ENCODE measurements at places on chromosomes 5 and 9.

DNA sequence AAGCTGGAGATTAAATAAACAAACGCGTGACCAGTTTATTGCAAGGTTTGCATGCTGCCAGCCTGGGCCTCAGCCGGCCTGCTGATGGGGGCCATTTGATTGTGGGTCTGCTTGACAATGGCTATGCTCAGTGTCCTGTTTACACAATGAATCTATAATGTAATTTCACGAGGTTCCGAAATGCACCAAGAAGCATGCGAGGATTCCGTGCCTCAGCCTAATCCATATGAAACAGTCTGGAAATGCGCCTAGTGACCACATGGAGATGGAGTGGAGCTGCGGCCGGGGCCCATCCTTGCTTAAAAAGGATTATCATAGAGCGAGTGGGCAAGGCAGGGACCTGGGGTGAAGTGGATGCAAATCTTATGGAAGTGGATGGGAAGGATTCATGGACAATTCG is 382.4 kb downstream of the CDK5RAP2 start:
- DNase-seq: no peak

- DNase-seq: no peak
Measured at GRCh38 chr5:15587916-15588315, 87.9 kb downstream of the FBXL7 start.

DNA sequence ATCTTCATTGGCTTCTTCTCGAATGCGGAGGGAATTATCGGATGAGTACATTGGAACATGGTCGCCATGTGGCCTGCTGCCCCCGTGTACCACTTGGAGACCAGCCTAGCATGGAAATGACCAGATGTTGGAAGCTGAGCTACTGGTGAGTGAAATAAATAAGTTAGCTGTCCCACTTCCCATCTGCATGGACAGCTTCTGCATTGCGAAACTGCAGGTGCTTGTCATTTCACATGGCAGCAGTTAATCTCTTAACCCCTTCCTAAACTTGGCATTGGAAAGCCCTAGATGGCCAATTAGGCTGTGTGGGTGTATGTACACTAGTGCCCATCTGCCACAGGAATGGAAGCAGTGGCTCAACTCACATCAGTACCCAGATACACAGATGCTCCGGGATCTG is 246.6 kb upstream of the IL12B start:
- no peak for DNase-seq

DNA sequence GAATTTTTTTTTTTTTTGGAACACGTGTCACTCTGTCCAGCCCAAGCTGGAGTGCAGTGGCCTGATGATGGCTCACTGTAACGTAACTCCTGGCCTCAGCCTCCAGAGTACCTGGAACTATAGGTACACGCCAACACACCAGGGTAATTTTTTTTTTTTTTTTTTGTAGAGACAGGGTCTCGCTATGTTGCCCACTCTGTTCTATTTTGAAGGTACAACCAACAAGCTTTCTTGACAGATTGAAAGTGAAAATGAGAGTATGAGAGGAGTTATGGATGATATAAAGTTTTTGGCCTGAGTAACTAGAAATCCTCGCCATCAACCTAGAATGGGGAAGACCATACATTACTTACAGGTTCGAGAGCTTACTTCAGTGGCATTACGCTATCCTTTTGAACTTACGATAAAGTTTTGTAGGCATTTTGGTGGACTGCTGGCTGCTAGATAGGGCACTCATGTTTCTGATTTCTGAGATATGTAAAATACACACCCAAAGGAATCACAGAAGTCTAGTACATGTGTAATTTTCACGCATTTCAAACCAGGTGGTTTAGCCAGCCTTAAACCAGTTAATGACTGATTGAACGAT is 806 bp upstream of the CDC42SE2 start:
- no peak for DNase-seq

DNA sequence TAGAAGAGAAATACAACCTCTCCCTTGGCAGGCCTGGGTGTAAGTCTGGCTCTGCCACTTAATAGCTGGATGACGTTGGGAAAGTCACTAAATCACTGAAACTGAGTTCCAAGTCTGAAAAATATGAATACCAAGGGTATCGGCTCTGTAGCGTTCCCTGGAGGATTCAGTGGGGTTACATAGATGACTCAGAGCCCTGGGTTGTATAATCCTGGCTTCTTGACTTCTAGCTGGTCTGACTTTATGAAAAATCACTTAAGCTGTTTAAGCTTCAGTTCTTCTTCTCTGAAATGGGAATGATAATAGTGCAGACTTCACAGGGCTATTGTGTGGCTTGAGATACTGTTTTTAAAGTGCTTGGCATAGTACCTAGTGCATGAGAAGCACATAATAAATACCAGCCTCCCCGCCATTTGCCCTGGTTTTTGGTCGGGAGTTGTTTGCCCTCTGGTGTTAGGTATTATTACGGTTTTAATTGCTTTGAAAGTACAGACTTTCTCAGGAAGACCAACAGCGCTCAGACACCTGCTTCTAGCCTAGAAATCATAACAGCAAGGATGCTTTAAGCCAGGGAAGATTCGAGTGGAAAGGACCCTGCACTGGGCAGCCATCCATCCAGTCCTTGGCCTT is 43.0 kb downstream of the CYFIP2 start:
- no peak for DNase-seq

DNA sequence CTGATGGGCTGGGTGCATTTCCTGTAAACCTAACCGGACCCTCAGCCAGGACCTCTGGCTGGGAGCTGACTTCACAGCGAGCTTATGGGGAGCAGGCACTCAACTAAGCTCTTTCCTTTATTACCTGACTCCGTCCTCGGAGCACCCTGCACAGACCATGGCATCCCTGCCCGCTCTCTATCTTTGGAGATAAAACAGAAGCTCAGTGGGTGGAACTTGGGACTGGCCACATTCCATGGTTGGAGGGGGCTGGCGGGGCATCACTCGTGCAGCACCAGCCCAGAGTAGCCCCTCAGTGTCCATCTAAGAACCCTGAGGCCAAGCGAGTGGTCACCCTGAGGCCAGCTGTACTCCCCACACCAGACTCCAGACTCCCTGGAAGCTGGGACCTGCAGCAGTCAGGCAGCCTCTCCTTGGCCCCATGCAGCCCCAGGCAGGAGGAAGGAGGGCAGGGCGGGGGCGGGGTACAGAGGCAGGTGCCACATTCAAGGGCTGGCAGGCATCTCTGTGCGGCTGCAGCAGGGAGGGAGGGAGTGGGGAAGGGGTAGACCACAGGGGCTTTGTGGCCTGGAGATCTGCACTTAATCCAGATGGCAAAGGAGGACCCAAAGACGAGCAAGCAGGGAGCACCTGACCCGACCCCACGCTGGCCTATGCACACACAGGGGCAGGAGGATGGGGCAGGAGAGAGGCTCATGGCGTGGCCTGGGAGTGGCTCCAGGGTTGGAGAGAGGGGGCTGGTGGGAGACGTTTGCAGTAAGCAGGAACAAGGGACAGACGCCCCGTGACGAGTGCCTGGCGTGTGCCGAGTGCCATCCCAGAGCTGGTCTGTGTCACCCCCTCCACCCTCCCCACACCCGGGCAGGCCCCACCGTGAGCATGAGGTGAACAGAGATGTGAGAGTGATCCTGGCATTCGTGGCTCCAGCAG is 26.1 kb downstream of the GLT6D1 start:
- DNase-seq: no peak

DNA sequence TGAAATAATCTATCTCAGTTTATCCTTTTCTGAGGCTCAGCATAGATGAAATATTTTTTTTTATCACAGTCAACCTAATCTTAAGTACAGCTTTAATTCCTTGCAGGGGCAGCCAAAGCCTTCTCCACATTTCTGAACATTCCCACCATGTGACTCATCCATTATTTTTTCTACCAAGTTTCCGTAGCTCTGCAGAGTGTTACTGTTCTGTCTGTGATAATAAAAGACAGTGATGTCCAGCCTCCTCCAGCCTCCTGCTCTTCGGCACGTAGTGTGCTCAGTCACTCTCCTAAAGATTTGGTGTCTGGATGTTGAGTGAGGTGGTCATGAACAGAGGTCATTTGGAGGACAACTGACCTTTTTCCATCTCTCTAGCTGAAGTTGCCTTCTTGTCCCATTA is 338.1 kb upstream of the ADAMTS16 start:
- DNase-seq: no peak

GRCh38 chr5:173771121-173771724 is 116.9 kb upstream of the CPEB4 start:
- DNase-seq: no peak

DNA sequence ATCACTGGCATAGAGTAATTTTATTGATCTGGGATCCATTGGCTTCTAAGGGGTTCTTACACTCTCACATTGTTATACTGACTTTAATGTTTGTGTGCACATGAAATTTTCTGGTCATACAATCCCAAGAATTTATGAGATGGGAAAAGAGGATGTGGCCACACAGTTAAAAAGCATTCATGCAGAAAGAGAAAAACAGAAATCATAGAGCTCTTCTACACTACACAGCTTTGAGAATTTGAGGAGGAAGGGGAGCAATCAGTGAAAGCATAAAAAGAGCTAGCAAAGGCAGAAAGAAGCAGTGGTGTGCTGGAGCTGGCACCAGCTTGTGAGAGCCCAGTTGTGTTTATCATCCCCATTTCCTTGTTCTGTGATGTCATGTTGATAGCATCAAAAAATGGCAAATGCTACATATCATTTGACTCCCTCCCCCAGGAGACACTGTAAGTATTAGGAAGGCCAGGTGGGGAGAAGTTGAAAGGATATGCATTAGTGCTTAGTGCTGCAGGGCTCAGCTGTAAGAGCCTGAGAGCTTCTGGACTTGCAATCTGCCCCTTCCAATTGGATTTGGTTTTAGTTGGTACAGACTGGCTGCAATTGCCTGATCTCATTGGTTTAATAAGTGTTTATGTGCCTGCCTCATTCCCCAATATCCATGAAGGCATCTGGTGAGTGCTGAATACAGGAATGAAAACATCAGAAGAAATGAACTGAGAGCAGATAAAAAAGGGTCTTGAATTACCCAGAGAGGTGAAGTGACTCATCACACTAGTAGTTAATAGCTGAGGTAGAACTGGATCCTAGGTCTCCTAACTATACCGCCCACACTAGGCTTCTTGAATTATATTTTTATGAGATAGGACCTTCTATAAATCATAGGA is 30.9 kb downstream of the RHOBTB3 start:
- no peak for DNase-seq

DNA sequence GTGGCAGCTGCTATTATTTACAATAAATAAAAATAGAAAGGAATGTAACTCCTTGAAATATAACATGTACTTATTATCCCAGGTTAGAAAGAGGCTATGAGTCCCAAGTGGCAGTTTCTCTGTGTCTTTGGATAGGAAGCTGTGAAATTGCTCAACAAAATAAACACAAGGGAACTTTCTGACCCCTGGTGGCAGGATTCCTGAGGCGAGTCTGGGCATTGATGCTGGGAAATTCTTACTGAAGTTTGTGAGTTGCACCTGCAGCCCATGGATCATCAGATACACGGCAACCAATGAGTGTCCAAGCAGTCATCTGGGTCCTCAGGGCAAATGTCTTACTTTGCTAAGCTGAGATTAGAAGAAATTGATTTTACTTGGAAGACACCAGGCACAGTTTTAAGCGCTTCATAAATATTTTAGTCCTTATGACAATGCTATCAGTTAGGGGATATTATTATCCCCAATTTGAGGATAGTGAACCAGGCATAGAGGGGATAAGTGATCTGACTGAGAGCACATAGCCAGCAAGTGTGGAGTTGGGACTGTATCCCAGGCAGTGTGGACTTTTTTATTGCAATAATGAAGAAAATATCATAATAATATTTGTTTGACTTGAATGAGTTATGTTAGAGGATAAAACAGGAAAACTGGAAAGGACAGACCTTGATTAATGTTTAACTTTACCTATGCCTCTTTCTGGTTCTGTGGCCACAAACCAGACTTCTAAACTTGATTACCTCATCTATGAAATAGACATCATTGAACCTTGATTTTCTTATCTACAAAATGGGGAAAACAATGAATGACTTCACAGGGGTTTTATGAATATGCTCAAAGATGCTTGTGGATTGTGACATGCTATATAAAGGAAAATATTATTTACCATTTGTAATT is 265.5 kb upstream of the ADAMTSL1 start:
- DNase-seq: no peak

DNA sequence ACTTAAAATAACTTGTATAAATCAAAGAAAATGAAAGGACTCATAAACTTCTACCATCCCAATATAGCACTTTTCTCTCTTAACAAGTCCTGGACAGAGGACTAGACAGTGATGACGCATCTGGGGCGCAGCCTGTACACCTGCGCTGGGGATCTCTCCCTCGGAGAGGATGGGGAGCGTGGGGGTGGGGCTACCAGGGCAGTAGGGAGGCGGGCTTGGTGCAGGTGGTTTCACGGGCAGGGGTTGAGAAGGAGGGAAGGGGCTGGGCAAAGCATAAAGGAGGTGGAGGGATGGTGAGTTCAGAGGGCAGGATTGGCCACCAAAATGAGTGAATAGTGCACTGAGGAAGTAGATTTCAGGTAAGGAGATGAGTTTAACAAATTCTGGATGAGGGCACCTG is 41.1 kb downstream of the STC2 start:
- no peak for DNase-seq

GRCh38 chr9:132694144-132694543 is 23.9 kb downstream of the GTF3C4 start:
- no peak for DNase-seq

DNA sequence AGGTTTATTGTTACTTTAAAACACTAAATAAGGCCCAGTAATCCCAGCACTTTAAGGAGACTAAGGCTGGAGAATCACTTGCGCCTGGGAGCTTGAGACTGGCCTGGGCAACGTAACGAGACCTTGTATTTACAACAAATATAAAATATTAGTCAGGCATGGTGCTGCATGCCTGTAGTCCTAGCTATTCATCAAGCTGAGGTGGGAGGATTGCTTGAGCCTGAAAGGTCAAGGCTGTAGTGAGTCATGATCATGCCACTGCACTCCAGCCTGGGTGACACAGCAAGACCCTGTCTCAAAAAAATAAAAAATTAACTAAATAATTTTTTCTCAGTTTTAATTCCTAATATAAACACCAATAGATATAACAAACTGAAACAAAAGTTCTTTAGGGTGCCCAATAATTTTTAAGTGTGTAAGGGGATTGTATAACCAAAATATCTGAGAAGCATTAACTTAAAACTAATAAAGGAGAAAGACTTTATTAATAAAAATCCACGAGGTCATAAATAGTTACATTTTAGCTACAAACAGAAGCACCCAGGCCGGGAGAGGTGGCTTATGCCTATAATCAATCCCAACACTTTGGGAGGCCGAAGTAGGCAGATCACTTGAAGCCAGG is 32.7 kb downstream of the FAM13B start:
- no peak for DNase-seq

- no peak for DNase-seq
Measured at GRCh38 chr5:74810915-74811314, 43.9 kb downstream of the NSA2 start.
